Epithelial cell of esophagus (primary cell): ENCODE measurements at places on chromosomes 11 and 22.

DNA sequence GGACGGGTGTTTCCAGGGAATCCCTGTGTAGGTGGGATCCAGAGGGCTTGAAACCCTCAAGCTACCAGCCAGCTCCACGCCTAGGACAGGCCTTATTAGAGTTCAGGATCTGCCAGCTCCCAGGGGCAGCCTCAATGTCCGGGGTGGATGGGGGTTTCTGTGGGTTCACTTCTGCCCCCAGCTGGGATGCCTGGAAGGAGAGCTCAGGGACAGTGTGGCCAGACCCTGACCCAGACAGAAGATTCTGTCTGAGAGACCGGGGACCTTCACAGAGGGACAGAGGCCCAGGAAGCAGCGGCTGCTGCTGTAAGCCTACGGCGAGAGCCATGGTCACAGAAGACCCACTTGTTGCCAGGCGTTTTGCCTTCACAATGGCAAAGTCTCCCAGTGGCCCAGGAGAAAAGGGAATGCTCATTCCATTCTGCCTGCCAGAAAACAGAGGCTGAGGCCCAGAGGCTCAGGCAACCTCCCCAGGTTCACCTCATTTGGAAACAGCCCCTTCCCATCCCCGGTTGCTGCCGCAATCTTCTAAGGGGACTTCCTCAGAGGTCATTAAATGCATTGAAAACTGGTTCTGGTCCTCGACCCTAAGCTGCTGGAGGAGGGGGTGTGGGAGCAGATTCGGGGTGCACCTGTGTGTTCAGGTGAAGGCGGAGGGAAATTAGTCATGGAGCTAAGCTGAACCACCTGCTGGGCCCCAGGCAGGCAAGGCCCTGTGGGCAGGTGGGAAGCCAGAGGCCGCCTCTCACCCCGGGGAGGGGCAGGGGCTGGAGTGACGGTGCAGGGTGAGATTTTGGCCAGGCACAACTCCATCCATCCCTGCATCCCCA is 4.9 kb upstream of the KRTAP5-6 start:
- no peak for DNase-seq

GRCh38 chr11:103978616-103979595 is 57.5 kb upstream of the DDI1 start:
- peak; percentile 39 for DNase-seq

DNA sequence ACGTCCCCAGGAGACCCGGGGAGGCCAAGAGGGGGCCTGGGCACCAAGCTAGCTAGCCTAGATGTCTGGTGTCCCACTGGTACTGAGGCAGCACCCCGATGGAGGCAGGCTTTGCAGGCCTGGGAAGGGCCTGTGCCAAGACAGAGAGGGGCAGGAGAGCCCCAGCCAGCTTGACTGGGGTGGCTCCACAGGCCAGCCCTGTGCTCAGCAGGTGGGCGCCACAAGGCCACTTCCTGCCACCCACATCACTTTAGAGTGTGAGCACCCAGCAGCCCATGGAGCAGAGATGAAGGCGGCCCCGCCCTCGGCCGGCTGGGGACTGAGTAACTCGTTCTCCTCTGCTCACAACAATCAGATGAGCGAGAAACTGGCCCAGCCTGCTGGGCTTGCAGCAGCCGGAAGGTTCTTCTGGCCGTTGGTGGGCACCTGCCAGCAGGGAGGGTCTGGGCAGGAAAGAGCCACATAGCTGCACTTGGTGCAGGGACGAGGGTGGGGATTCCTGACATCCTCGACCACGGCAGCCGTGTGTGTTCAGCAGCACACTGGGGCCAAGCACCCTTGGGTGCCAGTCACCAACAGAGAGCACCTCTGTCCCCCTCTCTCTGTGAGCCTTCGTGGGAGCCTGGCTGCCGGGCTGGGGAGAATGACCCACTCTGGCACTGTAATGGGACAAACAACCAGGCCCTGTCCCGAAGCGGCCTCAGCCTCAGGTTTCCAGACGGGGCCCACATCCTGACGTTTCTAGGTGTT is 7.6 kb downstream of the OSBPL5 start:
- peak; percentile 64 for DNase-seq

- no peak for DNase-seq
Observed at GRCh38 chr22:37499789-37500540, 13.8 kb upstream of the MFNG start.

DNA sequence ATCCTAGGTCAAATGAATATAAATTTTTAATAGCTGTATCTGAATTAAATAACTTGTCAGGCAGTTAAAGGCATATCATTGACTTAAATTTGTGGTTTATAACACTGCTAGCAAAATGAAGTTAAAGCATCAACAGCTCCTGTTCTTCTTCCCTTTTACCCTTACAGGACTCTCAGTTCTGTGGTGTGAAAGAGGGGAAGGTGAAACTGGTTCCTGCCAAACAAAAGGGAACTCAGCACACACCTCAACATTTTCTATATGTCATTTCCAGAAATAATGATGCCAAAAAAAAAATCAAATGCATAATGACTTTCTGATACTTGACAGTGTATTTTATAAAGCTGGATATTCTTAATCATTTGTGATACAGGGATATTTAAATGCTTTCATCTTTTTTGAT is 21.2 kb downstream of the ARL14EP start:
- DNase-seq = no peak

DNA sequence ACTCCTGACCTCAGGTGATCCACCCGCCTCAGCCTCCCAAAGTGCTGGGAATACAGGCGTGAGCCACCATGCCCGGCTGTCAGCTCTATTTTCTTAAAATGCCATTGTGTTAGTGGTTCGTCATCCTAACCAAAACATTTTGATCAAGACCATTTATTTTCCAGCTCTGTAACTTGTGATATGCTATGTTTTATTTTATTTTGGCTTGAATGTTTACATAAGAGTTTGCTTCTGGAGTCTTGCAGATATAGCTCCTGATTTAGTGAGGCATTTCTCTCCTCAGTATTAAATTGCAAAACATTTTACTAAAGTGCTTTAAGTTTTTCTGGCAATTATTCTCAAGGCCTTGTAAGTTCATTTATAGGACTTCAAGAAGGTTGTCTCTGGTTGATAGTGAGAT is 4.4 kb downstream of the EP300 start:
- DNase-seq = no peak

DNA sequence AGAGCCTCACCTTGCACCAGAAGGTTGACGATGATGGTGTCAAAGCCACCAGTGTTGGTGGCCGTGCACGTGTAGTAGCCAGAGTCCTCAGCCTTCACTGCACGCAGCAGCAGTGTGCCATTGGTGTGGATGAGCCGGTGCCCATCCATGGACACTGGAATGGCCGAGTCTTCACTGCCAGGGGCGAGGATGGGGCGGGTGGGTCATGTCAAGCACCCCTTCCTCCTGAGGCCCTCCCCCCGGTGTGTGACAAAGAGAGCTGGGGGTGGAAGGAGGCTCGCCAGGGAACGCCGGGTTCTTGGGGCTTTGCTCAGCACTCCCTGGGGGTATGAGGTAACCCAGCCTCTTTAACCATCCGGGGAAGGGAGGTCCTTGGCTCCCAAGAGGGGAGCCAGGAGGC is 111.6 kb downstream of the CEP164 start:
- DNase-seq = no peak

DNA sequence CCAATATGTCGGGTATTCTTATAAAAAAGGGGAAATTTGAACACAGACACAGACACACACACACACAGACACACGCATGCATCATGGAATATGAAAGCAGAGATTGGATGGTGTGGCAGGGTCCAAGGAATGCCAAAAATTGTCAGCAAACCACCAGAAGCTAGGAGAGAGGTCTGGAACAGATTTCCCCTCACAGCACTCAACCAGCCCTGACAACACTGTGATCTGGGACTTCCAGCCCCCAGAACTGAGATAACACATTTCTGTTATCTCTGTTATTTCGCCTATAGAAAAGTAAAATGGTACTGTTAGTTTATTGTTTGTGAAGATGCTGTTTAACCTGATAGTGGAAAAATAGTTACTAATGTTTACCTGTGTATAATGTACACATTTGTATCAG is 145.4 kb upstream of the ZBED5 start:
- DNase-seq = no peak

DNA sequence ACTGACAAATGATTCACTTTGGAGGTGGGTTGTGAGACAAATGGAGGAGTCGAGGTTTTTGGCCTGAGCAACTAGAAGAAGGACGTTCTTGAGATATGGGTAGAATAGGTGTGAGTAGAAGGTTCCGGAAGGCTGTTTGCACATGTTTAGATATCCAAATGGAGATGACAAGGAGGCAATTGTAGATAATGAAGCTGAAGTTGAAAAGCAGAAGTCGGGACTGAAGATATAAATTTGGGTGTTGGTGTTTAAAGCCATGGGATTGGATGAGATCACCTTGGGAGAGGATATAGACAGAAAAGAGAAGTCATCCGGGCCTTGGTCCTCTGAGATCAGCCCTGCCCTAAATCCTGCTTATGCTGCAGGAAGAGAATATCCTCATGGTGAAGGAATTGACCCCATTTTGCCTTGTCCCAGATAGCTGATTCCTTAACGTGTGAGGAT is 75.5 kb upstream of the CD44 start:
- no peak for DNase-seq

- DNase-seq = no peak
Observed at GRCh38 chr11:1832211-1832919, 2.4 kb upstream of the SYT8 start.

GRCh38 chr11:66639066-66639813 is 737 bp downstream of the RBM4 start:
- peak; percentile 26 for DNase-seq

DNA sequence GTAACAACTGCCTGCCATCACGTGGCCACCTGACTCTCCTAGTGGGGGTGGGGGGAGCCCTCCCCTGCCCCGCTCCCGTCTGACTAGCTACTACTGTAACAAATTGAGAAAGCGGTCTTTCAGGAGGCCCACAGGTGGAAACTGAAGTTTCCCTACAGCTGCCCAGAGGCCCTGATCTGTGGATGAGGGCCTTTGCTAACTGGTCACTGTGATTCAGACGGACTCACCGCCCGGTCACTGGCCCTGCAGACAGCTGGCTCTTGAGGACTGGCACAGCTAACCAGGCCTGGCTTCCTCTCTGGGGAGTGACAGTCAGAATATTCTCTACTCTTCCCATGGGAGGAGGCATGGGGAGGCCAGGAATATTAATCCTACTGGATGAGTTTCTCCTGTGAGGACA is 116.8 kb downstream of the ARHGAP8 start:
- DNase-seq = no peak

DNA sequence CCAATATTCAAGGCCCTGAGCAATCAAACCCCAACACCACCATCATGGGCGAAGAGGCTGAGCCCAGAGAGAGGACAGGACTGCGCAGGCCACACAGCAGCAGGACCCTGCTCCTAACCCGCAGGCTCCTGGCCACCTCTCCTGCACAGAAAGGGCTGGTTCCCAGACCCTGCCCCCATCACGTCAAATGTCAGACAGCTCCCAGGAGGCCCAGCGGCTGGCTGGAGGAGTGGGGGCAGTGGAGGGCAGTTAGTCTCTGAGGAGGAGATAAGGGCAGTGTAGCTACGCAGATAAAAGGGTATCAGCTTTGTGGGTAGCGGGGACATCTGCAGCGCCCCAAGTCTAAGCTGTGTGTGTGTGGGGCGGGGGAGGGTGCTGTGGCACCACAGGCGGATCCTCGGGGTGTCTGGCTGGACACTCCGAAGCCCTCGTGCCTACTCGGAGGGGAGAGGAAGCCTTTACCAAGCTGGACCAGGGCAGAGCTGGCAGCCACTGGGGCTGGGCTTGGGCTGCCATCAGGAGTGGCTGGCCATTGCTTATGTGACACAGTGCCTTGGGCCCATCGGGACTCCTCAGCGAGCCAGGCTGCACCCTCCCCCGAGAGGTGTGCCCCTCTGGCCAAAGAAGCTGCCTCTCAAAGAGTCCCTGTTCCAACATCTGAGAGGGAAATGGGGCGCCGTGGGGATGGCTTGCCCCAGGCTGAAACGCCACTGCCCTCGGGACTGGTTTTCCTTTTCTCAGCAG is 21.5 kb downstream of the FADS3 start:
- DNase-seq = no peak

- peak; percentile 16 for DNase-seq
Observed at GRCh38 chr11:26841818-26842473, 120.1 kb upstream of the SLC5A12 start.

DNA sequence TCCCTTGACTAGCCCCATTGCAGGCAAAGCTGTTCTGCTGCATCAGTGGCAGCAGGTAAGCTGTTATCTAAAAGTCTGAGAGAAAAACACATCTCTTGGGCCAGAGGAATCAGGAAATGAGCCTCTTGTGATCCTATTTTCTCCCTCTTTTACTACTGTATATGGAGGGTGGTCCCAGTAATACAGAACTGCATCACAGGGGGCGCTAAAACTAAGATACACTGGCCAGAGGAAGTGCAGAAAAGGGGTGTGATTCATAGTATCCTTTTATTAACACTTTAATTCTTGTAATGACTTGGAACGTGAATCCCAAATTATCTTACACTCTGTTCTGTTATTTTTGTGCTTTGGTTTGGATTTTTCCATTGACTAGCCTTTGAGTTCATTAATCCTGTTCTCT is 8.8 kb upstream of the MED17 start:
- peak; percentile 12 for DNase-seq

DNA sequence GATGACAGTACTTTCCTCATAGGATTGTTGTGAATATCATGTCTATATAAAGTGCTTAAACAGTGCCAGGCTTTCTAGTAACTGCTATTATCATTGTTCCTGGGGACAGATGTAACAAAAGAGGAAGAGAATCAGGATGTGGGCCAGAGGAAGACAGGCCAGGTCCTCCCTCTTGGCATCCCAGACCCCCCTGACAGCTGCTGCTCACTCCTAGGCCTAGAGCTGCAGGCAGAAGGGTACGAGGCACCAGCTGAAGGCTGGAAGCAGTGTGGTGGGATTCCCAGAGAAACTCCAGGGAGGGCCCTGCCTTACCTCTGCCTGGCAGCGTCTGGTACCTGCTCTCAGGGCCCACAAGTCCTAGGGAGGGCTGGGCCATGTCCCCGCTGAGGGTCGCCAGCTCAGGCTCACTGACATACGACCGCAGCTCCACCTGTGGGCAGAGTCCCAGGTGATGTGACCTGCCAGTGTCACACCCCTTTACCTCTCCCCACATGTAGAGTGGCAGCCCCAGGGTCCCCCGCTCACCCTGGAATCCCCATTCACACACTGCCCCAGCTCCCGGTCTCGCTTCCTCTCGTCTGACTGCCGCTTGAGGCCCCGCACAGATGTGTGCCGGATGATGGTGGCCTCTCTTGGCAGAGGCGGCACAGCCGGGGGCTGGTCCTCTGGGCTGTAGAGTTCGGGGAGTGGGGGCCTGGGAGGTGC is 52.2 kb downstream of the C11orf58 start:
- DNase-seq = no peak

GRCh38 chr11:85027346-85027745 is 599.8 kb downstream of the DLG2 start:
- no peak for DNase-seq

DNA sequence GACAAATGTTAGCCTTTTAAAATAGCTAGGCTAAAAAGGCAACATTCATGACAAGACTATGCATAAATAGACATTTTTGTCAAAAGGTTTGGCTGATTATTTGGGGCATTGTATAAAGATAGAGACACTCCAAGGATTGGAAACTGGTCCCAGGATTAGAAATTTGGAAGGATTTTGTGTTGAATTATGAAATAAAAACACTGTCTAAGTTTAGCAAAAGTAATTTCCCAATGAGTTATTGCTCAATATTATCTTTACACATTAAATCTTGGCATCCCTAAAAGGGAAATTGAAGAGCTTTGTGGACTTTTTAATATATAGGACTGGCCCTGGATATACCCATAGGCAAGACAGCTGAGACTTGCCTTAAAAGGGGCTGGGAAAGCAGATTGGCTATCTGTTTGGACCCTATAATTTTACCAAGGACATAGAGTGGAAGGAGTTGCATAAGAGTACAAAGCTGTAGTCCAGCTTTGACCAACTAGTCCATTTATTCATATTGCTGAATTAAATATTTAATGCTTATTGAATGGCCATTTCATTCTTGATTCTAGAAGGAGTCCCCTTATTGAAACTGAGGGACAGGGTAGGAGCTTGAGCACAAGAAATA is 382.7 kb downstream of the METTL15 start:
- DNase-seq = no peak
